ENCODE measurements at places on chromosomes 3 and 15.

- no peak for DNase-seq
Observed at GRCh38 chr3:133254716-133255115, 145.1 kb upstream of the BFSP2 start.

GRCh38 chr3:52149021-52149420 is 5.2 kb downstream of the POC1A start:
- no peak for DNase-seq

GRCh38 chr15:47866446-47866845 is 149.1 kb downstream of the SEMA6D start:
- DNase-seq = no peak

- no peak for DNase-seq
Observed at GRCh38 chr15:92690395-92690794, 34.8 kb upstream of the FAM174B start.

- no peak for DNase-seq
Observed at GRCh38 chr3:20846066-20846465, 660.1 kb upstream of the SGO1 start.

DNA sequence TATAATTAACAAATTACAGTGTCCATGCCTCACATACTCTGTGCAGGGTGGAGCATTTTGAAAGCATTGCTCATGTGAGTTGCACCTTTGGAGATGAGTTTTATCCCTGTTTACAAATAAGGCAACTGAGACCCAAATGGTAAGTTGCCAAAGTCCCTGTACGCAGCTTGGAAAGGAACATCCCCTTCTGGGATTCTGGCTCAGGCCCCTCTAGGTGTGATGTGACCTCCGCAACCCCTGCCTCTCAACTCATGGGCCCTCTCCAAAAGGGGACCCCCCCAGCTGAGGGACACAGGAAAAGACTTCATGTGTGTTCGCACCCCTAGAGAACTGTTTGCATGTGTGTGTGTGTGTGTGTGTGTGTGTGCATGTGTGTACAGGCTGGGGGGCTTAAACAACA is 25.3 kb downstream of the PRR20G start:
- DNase-seq = no peak

GRCh38 chr3:161035711-161036110 is 69.4 kb downstream of the B3GALNT1 start:
- no peak for DNase-seq

GRCh38 chr3:138593488-138594149 is 441 bp downstream of the CEP70 start:
- no peak for DNase-seq

GRCh38 chr3:175670557-175670956 is 811.4 kb downstream of the NAALADL2 start:
- no peak for DNase-seq

Data from activated CD8-positive, alpha-beta memory T cell treated with anti-CD3 and anti-CD28 coated beads for 48 hours (primary cell).